ENCODE measurements at places on chromosomes 16 and 17.

GRCh38 chr16:59701963-59702930, 968.1 kb upstream of the GOT2 start:
- DNase-seq, result no peak

- DNase-seq, result no peak
These were observed 675.6 kb upstream of the CDH8 start for GRCh38 chr16:62711797-62712196.

DNA sequence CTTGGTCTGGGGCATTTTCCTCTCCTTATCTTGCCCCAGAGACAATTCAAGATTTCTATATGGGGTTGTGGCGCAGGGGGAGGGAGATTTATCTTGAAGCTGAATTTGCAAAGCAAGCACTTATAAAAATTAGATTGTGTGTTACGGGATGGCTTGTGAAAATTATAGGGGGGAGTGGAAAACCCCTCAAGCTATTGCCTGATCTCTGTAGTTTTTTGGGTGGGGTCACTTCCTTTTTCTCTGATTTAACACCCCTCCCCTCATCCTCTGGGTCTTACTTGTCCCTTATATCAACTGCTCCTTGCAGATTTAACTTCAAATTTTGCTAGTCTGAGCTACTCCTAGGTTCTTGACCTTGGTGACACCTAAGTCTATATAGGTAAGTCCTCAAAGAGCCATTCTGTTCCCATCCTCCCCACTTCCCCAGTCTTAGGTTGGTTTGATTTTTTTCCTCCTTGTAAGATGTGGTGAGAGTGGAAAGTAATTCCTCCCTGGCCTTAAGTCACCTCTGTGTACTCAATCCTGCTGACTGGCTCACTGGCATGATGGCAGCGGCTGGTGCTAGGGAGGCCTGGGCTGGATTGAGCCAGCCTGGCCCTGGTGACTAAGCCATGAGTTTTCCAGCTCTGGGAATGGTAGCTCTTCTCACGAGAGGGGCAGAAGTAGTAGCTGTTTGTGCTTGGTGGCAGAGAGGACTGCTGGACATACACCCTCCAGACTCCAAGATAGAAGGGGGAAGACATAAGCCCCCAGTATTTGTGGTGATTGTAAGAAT, 2.3 kb downstream of the ARL4D start:
- DNase-seq, result no peak

GRCh38 chr16:80610481-80611156, 69.8 kb downstream of the DYNLRB2 start:
- DNase-seq, result no peak

Measured in body of pancreas (tissue), 4 donors.